ENCODE measurements at places on chromosomes 5 and 9. TPM values are rescaled to one million over a fixed set of nuclear protein-coding genes. Genes with fewer than 3 reads are reported as not detected.

GCNT1 gene
- total RNA-seq: 17.8 TPM

ITGA2 gene
- total RNA-seq: 5.2 TPM

SH2D3C gene
- not detected for total RNA-seq

ARSI gene
- 0.21 TPM for total RNA-seq

OGN gene
- total RNA-seq: not detected

PCDHB3 gene
- 1.2 TPM for total RNA-seq

ENTPD8 gene
- not detected for total RNA-seq

BSPRY gene
- total RNA-seq: not detected

SH3TC2 gene
- 16.9 TPM for total RNA-seq

SPATA9 gene
- 1.4 TPM for total RNA-seq

- no peak for DNase-seq
Observed at GRCh38 chr9:29297592-29297991, 1724.3 kb upstream of the C9orf72 start.

GRCh38 chr9:136964171-136964689 is 12.2 kb downstream of the LCN12 start:
- no peak for DNase-seq

- DNase-seq: no peak
Observed at GRCh38 chr5:79684782-79685181, 4.9 kb upstream of the CMYA5 start.

- no peak for DNase-seq
Observed at GRCh38 chr9:91302831-91303230, 58.9 kb downstream of the AUH start.

DNA sequence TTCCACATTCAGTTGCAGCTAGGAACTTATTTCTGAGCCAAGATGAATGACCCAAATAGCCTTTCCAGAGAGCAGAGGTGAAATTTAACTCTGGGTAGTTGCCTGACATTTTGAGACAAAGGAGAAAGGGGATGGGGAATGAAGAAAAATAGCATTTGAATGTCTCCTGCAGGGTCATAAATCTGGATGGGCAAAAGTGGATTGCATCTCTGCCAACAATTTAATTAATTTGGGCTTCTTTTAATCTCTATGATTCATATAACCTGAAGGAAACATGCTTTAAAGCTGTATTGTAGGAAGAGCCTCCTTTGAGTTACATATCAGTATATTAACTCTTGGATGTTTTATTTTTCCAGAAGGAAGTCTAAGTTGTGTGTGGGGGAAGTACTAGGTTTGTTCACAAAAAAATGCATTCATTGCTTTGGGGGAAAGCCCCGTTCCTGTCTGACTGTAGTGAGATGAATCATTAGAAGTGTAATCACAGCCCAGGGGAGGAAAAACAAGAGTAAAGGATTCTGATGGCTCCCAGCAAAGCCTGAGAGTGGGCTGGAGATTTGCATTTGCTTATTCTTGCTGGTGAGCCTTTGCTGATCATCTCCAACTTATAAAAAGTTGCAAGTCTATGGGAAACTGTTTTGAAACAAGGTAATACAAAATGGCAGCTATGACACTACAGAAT is 133.0 kb upstream of the IQGAP2 start:
- no peak for DNase-seq

GRCh38 chr5:172748341-172748843 is 22.6 kb downstream of the DUSP1 start:
- no peak for DNase-seq

DNA sequence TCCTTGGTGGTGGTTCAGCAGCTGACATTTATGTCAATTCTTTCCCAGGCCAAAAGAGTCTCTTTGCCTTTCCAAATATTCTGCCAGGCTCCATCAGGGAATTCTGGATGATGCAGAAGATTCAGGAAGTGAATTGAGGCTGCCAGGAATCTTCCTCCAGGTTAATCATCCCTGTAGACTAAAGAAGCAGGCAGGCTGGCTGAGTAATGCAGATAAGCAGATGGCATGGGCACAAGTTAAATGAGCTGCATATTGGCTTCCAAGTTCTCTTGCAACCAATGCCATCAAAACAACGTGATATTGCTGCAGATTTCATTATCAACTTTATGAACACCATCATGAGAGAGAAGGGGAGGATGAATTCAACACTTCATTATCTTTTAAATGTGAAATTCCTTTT is 324.5 kb downstream of the KCNN2 start:
- DNase-seq: no peak

GRCh38 chr5:68161156-68161555 is 54.4 kb upstream of the PIK3R1 start:
- DNase-seq: no peak

DNA sequence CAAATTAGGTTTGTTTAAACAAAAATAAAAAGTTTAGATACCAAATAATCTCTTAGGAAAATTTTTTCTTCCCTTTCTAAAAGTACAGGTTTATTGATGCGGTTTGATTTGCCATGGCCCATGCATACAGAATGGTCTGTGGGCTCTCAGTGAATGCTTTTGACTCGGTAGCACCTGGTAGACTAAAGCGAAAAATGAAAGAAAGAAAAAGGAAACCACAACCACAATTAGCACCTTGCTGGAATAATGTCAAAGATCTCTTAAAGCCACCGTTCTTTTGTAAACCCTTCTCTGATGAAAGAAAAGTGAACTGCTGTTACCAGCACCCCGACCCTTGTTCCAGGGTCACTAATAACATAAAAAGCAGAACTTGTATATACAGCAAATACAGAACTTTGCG is 157.9 kb downstream of the NFIB start:
- no peak for DNase-seq

GRCh38 chr5:153907170-153907775 is 131.4 kb downstream of the FAM114A2 start:
- no peak for DNase-seq

DNA sequence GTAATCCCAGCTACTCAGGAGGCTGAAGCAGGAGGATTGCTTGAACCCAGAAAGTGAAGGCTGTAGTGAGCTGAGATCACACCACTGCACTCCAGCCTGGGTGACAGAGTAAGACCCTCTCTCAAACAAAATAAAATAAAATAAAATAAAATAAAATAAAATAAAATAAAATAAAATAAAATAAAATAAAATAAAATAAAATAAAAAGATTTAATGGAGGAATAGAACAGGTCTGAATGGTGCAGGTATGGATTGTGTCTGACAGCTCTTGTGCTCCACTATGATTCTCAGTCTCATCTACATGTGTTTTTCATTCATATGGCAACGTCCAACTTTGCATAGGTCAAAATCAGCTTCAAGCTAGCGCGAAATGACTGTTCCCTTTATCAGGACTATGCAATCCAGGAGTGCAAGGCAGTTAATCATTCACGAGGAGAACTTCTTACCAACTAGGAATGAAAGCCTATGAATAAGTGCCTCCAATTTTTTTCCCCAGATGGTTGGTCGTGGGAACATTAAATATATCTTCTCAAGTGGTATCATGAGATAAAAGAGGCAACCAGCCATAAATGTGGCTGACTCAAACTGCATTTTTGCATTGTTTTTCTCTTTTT is 1392.3 kb upstream of the CDH9 start:
- DNase-seq: no peak

DNA sequence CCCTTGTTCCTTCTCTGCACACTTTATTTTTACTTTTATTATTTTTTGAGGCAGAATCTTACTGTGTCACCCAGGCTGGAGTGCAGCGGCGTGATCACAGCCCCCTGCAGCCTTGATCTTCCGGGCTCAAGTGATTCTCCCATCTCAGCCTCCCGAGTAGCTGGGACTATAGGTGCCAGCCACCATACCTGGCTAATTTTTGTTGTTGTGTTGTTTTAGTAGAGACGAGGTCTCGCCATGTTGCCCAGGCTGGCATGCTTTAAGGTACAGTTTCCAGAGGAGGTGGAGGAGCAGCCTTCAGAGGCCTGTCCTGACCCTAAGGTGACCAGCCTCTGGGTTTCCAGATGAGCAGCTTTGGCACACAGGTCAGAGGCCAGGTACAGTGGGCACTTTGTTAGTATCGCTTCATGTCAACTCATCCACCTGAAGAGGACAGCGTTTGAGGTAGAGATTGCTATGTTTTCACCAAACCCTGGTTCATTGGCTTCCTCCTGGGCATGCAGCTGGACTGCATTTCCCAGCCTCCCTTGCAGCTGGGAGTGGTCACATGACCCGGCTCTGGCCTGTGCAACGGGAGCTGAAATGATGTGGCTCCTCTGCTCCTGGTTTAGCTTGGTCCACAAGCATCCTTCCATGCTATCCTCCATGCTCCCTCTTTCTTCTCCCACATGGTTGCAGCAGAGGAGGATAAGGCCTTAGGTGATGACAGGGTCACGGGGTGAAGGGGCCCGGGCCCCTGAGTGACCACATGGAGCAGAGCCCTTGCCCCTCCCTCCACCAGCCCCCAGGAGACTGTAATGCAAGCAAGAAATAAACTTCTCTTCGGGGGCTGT is 139.3 kb upstream of the IER5L start:
- no peak for DNase-seq

- DNase-seq: no peak
Observed at GRCh38 chr9:77978086-77978781, 53.4 kb downstream of the GNAQ start.

- no peak for DNase-seq
Observed at GRCh38 chr5:34022121-34022705, 14.4 kb upstream of the AMACR start.

DNA sequence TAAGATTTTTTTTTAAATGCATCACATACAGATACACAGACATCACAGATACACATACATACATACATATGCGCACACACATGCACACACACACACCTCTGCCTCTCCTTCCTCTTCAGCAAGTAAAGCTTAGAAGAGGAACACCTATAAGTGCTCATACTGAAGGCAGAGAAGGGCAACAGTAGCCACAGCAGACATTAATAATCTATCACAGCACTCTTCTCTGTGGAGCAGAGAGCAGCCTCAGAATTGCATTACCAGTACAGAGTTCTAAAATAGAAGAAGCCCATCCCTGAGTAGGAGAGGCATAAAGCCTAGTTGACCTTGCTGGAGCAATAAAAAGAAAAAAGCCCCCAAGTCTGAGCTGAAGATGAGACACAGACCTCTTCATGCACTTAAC is 110.6 kb downstream of the MLLT3 start:
- no peak for DNase-seq

- DNase-seq: peak; percentile 76
Observed at GRCh38 chr9:69857131-69857530, 36.5 kb downstream of the CFAP95 start.

GRCh38 chr5:63097286-63097685 is 518.7 kb downstream of the LRRC70 start:
- DNase-seq: no peak

All from SJSA1 (cell line).